Fibroblast of lung (primary cell): ENCODE measurements at places on chromosomes 12 and 14.

GRCh38 chr12:29232086-29232485 is 83.0 kb downstream of the FAR2 start:
- no peak for DNase-seq

- peak; percentile 93 for DNase-seq
Observed at GRCh38 chr14:64758691-64759554, 54.7 kb downstream of the PLEKHG3 start.

DNA sequence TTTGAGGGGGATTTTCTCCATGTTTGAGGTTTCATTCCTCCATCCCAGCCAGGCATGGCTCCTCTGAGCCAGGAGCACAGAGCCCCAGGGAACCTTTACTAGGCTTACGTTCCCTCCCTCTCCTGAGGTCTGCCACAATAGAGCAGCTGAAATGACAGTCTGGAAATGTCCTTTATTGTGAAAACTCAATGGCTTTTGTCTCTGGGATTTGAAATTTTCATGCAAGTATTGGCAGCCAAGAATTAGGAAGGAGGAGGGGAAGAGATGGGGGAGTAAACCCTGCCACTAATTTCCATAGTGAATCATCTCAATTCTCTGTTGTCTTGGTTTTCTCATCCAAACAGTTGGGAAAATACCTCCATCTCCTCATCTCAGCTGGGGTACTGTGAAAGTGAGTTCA is 2.6 kb upstream of the PLEKHG3 start:
- DNase-seq: no peak

GRCh38 chr12:30978639-30979038 is 52.1 kb downstream of the TSPAN11 start:
- no peak for DNase-seq

GRCh38 chr14:68548194-68549076 is 244.4 kb downstream of the ZFP36L1 start:
- DNase-seq: peak; percentile 99

- no peak for DNase-seq
Observed at GRCh38 chr14:21894003-21894897, 220.6 kb upstream of the OR4E1 start.

- DNase-seq: no peak
Observed at GRCh38 chr12:46111715-46112114, 121.3 kb upstream of the SCAF11 start.

DNA sequence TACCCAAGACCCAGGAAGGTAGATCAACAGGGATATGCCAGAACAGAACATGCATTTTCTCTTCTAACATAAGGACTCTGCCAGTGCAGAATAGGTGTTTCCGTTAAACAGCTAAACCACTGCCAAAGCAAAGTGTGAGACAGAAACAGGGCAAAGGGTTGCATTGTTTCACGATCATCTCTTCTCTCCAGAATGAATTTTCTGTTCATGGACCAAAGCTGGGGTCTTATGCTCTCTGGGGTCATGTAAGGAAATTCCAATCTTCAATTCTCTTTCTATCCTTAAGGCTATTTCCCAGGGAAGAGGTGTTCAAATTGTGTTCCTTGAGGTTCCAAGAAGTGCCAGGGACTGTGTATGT is 10.9 kb downstream of the PSMB5 start:
- DNase-seq: no peak

DNA sequence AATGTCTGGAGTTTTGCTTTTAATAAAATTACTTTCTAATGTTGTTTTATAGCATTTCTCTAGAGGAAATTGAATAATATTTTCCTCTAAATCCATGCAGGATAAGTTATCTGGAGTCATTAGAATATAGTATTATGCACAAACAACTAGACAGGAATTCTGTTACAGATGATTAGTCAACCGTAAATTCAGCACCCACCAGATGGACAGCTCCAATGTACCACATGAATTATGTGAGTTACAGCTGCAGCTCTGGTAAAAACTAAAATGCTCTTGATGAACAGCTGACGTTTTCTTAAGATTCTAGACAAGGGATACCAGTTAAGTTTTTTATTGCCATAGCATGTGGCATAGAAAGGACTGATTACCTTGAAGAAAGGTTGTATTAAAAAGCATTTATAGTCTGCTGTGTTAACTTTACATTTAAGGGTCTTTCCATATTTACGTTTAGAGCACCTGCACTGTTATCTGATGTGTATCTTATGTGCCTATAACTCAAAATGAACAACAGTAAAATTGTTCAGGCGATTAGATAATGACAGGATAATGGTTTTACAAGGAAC is 321.4 kb upstream of the LRFN5 start:
- peak; percentile 19 for DNase-seq

GRCh38 chr14:89484051-89484844 is 67.2 kb upstream of the FOXN3 start:
- no peak for DNase-seq

- DNase-seq: peak; percentile 25
Observed at GRCh38 chr12:11663130-11663529, 13.7 kb downstream of the ETV6 start.

- no peak for DNase-seq
Observed at GRCh38 chr14:99346470-99347080, 74.6 kb upstream of the BCL11B start.

GRCh38 chr12:23887055-23887835 is 62.2 kb downstream of the SOX5 start:
- peak; percentile 65 for DNase-seq

- DNase-seq: no peak
Observed at GRCh38 chr14:92850492-92850891, 56.4 kb downstream of the GOLGA5 start.

- peak; percentile 86 for DNase-seq
Observed at GRCh38 chr12:27635349-27635972, 60.8 kb upstream of the REP15 start.

DNA sequence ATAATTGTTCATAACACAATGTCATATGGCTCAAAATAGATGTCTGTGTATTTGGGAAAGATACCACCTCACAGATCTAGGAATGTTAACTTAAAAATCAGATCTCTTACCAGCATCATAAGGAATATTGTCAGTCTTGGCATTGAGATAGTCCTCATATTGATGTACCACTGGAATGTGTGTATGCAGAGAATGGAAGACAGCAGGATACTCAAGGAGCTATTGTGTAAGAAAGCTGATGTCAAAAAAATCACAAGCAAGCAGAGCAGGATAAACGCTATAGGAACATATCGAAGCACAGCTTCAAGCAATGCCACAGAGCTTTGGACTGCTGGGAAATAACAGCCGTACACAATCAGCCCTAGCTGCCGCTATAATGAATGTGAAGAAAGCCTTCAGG is 45.1 kb upstream of the GRIN2B start:
- no peak for DNase-seq

- DNase-seq: no peak
Observed at GRCh38 chr14:90733139-90733808, 83.0 kb downstream of the TTC7B start.

GRCh38 chr14:101442451-101442850 is 118.8 kb upstream of the DIO3 start:
- no peak for DNase-seq

DNA sequence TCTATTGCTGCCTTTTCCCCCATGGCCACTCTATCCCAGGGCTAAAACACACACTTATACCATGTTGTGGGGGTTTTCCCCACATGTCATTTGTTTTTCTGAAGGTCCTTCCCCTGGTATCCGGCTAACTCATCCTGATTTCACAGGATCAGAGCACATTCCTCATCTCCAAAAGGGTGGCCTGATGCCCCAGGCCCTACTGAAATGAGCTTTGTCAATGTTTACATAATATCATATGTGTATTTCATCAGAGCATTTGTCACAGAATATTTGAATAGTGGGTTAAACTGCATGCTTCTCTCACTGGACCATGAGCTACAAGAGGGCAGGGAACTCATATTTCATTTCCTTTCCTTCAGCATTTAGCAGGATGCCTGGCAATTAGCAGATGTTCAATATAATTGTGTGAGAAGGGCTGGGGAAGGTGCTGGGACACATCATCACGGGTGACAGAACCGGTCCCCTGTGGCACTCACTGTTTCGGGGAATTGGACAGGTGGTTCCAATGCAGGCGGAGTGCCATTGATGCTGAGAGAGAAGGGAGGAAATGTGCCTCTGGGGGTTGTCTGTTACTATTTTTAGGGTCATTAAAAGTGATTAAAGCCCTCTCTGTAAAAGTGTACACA is 26.8 kb downstream of the EMP1 start:
- DNase-seq: peak; percentile 85

GRCh38 chr12:27780612-27781408 is 774 bp upstream of the MANSC4 start:
- peak; percentile 69 for DNase-seq

DNA sequence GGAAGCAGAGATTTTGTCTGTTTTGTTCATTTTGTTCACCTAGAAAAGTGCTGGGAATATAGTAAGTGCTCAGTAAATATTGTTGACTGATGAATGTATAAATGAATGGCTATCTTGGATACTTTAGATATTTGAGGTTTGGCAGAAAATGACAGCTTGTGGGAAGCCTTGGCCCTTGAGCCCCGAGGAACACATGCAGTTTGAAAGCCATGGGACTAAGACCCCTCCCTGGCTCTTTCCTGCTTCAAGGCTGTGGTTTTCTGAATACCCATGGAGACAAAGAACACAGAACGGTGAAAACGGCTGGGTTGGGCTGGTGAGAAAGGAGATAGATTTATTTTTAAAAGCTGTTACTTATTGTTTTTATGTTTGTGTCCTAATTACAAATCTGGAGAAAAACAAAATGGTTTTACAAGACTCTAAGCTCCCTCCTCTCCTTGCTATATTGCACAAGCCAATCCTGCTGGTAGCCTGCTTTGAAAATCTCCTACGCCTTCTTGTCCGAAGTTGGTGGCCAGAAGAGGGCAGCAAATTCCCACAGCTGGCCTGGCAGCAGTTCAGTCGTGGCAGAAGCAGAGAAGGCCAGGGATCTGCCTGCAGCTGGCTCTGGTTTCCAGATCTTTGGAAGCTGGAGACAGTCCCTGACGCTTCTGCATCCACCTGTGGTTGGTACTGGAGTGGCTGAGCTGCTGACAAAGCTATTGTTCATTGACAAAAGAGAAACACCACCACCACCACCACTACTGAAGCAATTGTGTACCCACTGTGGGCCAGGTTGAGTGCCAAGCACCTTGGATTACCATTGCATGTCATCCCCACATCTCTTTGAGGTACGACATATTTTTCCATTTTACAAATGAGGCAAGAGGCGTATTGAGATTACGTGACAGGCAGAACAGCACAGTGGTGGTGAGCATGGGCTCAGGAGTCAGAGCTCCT is 5.2 kb upstream of the KRT85 start:
- peak; percentile 91 for DNase-seq

GRCh38 chr12:92987846-92988621 is 58.9 kb upstream of the EEA1 start:
- DNase-seq: no peak

DNA sequence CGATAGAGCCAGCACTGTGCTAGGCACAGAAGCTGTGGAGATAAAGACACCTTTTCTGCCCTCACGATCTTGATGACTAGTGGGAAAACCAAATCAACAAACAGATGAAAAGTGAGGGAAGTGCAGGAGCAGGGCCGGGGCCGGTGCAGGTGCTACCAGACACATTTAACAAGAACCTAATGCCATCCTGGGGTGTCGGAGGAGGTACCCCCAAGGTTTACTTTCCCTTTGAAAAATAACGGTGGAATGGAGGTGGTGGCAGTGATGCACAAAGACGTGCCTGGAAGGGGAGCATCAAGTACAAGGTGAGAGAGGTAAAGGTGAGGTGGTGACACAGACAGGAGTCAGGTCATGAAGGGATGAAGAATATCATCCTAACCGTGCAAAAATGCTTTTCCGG is 22.1 kb downstream of the SLC6A13 start:
- no peak for DNase-seq

- DNase-seq: no peak
Observed at GRCh38 chr14:63249092-63249491, 44.8 kb downstream of the RHOJ start.

GRCh38 chr12:48050174-48050573 is 45.9 kb upstream of the COL2A1 start:
- DNase-seq: no peak

GRCh38 chr12:54047160-54047963 is 6.3 kb upstream of the HOXC4 start:
- DNase-seq: no peak

DNA sequence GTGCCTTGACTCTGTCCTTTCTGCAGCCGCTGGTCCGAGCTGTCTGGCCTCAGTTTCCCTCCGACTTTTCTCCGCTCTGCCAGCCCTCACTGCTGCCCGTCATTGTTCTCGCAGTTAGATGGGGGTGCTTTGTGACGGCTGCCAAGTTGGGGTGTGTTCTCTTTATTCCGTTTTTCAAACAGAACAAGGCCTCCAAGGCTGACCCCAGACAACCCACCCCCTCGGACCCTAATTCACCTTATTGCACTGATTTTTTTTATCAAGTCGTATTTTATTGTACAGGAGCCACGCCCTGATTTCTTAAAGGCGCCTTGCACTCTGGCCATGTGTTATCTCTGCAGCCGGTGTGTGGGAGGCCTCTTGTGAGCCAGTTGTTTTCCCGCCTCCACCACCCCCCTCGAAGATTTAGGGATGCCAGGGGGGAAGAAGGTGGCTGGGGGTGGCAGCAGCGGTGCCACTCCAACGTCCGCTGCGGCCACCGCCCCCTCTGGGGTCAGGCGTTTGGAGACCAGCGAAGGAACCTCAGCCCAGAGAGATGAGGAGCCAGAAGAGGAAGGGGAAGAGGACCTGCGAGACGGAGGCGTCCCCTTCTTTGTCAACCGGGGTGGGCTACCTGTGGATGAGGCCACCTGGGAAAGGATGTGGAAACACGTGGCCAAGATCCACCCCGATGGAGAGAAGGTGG is 1.3 kb downstream of the VASH1 start:
- DNase-seq: no peak

GRCh38 chr14:99876406-99876805 is 83.2 kb downstream of the EML1 start:
- no peak for DNase-seq

- DNase-seq: no peak
Observed at GRCh38 chr12:57210926-57211692, 5.5 kb upstream of the NXPH4 start.

DNA sequence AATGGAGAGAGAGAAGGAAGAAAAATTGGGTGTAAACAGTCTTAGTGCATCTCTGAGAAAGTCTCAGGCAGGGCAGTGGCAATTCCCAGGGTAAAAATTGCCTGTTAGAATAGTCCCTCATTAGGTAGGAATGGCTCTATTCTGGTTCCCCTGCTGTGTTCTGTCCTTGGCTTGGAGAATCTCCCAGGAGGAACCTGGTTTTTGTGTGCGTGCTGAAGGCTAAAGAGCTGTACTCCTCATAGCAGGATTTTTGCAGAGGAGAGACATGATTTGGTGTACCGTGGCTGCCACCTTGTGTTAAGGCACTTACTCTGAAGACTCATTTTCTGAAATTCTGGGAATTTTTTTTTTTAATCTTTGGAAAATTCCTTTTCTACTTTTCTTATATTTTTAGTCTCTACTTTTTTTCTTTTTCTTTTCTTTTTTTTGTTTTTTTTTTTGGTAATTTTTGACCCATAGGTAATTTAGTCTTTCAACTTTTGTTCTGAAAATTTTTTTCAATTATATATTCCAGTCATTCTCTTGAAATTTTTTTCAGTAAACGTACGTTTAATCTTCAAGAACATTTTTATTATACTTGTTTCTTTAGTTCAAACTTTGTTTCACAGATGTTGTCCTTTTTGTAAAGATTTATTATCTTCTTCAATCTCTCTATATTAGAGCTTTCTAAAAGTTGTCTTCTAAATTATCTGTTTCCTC is 63.8 kb downstream of the FBXO33 start:
- peak; percentile 68 for DNase-seq

GRCh38 chr12:132651444-132652100 is 33.0 kb downstream of the P2RX2 start:
- no peak for DNase-seq
